ENCODE measurements at places on chromosomes 4 and X.

DNA sequence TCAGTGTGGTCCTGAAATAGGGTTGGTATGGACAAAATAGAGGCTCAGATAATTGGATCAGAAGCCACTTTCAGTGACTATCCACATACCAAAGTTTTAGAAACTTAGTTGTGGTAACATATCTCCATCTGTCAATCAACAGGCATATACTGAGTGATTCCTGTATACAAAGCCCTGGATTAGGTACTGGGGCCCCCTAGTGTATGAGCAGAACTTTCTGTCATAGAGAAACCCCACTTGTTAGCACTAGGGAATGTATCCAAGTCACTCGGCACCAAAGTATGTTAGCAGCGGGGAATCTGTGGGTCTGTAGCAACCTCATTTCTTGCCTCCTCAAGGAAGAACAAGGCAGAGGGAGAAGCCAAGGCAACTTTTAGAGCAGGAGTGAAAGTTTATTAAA is 50.7 kb downstream of the MAP7D3 start:
- peak; percentile 3 for DNase-seq

- DNase-seq = no peak
These were observed 14.0 kb downstream of the SHOX start for GRCh38 chrX:644304-645281.

DNA sequence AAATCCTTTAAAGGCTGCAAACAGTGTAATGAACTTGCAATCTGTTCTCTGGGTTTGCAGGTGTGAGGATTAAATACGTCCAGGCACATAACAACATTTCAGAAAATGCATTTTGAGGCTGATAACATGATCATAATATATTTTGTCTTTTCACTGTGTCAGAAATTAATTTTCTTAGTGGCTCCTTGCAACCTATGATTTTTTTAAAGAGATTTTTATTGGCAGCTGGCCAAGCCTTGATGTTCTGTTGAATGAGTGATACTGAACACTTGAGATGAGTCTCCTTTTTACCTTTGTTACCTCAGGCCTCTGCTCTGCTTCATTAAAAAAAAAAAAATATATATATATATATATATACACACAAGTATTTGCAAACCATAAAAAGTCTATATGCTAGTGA is 68.2 kb upstream of the TENM3 start:
- no peak for DNase-seq

GRCh38 chrX:122188751-122189150 is 995.3 kb upstream of the GRIA3 start:
- no peak for DNase-seq

DNA sequence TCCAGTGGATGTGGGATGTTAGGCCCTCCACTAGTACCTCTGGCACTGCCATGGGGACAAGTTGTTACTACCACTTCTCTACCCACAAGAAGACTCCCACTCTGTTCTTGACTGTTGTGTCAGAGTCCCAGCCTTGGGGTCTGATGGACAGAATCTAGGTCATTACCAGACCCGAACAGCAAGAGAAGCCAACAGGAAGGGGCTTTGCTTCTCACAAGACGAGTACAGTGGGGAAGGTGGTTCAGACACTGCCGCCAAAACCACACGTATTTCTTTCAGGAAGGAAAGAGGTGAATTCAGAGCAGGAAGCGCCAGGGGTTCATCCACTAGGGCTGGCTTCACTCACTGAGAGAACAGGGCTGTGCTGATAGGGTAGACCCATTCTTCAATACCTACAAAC is 161.3 kb upstream of the KIT start:
- DNase-seq = peak; percentile 1

DNA sequence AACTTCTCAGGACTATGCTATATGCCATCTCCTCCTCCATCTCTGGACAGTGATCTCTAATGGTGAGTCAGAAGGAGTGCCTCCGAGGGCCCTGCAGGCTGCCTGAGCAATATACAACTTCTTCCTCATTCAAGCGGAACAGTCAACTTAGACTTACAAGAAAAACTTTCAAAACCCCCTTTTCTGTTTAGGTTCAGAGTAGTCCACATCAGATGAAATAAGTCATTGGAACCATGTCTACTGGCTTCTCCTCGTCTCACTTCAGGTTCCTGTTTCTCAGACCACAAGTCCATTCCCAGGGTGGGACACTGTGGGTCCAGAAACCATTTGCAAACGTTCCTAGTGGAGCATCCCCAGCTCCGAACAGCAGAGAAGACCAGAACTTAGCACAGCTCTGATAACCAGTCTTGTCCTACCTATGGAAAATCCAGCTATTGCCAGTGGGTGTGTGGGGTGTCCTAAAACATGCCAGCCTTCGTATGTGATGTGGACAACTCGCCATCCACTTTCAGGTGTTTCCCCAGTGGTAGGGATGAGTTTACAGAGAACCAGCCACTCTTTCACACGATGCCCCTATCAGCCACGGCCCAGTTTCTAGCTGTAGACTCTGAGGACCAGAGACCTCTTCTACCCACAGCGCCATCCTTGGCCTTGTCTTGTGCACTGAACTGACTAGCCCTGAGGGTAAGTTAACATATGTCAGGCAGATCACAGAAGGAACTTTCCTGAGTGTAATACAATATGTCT is 32.7 kb upstream of the NKRF start:
- peak; percentile 85 for DNase-seq

- peak; percentile 65 for DNase-seq
These were observed 79.6 kb downstream of the CCKAR start for GRCh38 chr4:26410385-26411293.

DNA sequence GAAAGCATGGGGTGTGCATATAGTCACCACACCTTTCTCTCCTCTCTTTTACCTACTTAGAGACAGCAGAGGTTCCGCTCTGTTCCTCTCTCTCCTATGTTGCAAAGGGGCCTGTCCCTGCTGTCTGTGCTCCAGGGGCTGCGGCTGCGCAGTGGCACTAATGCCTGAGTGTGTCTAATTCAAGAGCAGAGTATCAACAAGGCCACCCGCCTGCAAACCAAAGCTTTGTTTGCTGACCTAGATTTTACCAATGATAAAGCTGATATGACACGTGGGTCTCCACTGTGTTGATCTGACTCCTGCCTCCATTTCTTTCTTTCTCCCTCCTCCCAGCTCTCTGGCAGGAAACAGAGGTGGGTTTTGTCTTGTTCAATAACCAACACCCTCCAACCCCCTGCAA is 74.9 kb downstream of the NSG1 start:
- no peak for DNase-seq

GRCh38 chr4:94744850-94745249 is 12.9 kb upstream of the BMPR1B start:
- DNase-seq = no peak

- DNase-seq = no peak
These were observed 576.9 kb upstream of the PCDH10 start for GRCh38 chr4:132572210-132572609.

GRCh38 chr4:22462688-22463087 is 53.2 kb downstream of the ADGRA3 start:
- DNase-seq = peak; percentile 28

DNA sequence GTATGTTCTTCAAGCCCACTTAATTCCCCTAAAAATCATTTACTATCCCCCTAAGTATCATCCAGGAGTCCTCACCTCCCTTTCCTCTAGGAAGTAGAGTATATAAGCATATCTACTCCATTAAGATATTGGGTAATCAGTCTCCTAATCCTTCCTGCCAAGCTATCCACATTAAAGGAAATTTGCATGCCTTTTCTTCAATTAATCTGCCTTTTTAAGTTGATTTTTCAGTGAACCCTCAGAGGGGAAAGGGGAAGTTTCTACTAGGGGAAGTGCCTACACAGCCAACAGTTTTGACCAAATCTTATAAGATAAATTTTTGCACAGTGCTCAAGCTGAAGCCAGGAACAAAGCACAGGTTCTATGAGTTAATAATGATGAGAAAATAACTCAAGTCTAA is 222.8 kb downstream of the NLGN4X start:
- DNase-seq = no peak

DNA sequence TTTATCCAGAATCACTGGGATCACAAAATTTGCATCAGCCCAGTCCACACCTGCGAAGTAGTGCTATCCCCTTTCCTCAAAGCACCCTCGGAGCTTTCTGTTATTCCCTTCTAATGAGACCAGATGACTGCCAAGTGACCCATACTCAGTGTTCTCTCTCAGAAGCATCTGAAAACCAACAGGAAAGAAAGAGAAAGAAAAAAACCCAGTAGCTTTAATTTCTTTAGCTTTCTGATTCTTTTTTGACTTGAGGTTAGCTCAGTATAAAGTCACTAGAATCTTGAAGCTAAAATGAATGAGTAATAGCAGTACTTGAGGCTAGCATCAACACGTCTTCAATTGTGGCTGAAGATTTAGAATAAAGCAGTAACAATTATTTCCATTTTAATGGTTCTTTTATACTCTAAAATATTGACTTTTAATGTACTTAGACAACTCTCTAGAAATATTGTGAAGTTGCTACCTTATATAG is 124.4 kb downstream of the ANK2 start:
- DNase-seq = no peak

GRCh38 chr4:65865489-65865888 is 195.2 kb upstream of the EPHA5 start:
- peak; percentile 6 for DNase-seq

DNA sequence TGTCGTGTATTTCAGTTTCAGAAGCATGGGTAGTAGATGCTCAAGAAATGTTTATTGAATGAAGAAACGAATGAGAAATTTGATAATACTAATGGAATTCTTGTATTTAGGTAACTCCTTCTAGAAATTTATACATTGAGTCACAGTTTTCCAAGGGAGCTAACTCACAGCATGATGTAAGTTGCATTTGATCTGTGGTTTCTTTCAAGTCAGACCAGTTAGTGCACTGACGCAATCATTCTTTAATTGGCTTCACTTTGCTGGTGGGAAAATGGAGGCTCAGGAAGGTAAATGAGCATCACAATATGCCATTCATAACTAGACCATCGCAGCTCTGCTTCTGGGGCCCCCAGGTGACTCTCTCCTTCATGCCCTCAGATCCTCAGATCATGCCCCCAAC is 17.3 kb upstream of the CWH43 start:
- no peak for DNase-seq

- no peak for DNase-seq
These were observed 20.8 kb upstream of the MRFAP1 start for GRCh38 chr4:6619466-6620255.

- peak; percentile 54 for DNase-seq
These were observed 21.9 kb downstream of the ATP2B3 start for GRCh38 chrX:153539171-153539978.

DNA sequence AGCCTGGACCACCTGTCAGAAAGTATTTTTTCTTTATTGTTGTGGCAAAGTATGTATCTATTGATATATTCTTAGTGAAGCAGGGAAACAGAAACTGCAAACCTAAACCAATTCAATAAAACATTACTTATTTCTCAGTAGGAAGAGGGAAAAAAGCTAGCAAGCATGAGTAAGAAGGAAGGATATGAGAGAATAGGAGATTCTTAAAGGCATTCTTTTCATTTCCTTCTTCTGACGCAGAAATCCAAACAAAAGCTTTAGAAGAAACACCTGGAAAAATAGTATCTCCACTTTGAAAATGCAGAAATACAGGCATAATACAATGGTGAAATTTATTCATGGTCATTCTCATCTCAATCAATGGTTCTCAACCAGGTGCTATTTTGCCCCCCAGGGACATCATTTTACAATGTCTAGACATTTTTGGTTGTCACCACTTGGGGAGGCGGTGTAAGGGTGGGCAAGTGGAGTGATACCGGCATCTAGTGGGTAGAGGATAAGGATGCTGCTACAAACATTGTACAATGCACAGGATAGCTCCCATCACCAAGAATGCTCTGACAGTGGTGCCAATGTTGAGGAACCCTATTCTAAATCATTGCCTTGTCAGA is 21.7 kb upstream of the ATXN3L start:
- DNase-seq = peak; percentile 1

DNA sequence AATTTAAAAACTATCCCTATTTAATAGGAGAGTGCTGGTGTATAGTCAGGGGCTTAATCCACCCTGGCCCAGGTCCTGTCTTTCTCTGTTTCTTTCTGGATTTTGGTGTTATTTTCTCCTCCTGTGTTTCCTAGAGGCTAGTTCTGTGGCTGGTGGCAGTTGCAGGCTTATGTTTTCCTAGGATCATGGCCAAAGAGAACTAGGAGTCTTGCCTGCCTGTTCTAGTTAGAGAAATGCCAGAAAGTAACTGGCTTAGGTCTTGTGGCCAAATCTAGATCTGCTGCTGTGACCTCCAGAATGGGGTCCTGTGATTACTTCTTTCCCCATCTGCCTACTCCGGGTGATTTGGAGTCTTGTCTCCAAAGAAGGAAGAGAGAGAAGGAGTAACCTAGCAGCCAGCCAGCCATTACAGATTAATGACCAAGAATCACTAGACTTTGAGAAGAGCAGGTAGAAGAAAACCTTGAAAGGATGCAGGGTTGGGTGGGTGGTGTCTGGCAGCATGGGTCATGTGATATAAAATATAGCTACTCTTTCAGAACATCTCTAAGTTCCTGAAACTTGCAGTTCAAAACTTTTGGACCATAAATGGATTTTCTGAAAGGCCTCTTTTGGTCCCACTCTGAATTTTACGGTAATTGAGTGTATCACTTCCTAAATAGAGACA is 117.9 kb downstream of the STIM2 start:
- DNase-seq = no peak

Data from GM12865 (cell line).